ENCODE measurements at places on chromosomes 6 and 20.

DNA sequence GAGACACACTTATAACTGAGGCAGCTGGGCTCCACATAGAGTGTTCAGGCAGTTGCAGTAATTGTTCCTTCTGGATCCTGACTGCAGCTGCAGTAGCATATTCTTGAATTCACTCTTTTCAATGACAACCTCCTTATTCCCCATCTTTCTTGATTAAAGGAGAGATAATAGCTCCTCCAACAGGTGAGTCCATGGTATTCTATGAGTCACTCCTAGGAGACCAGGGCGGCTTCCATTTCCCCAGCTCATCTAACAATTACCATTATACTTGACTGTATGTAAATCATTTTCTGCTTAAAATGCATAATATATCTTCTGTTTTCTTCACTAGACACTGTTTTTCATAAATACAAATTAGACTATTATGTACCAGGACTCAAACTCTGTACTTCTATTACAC is 62.4 kb downstream of the TENT5A start:
- peak; percentile 20 for DNase-seq

DNA sequence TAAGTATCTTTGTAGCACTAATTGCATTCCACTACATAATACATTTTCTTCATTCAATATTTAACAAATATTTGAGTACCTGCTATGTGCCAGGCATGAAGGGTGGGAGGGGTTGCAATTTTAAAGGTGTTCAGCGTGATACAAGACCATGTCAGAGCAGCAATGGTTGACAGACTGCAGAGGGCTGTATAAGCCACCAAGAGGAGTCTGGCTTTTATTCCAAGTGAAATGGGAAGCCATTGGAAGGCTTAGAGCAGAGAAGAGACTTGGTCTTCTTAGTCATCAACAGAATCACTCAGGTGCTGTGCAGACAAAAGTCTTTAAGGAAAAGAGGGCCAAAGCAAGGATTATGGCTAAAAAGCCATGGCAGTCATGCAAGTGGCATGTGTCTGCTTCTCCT is 360.8 kb upstream of the ARID1B start:
- peak; percentile 9 for DNase-seq

- no peak for DNase-seq
Measured at GRCh38 chr6:54559136-54559535, 250.9 kb downstream of the TINAG start.

GRCh38 chr6:13508711-13509705 is 21.6 kb upstream of the GFOD1 start:
- no peak for DNase-seq

DNA sequence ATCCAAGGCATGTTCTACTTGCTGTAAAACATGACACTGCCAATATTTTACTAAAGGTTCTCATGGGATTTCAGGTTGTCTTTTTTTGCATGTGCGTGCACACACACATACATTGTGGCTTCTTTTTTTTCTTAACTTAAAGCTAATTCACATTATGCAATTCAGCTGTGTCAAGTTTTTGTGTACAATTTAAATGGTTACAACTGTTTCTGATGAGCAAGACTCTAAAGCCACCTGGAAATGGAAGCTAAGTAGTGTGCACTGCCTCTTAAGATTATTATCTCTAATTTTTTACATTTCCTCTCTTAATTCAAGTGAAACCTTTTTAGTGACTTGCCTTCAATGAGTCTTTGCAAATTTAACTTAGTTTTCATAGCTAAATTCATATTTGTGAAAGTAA is 75.3 kb downstream of the TULP4 start:
- DNase-seq: no peak

GRCh38 chr20:62212299-62212698 is 7.8 kb downstream of the HRH3 start:
- DNase-seq: no peak

DNA sequence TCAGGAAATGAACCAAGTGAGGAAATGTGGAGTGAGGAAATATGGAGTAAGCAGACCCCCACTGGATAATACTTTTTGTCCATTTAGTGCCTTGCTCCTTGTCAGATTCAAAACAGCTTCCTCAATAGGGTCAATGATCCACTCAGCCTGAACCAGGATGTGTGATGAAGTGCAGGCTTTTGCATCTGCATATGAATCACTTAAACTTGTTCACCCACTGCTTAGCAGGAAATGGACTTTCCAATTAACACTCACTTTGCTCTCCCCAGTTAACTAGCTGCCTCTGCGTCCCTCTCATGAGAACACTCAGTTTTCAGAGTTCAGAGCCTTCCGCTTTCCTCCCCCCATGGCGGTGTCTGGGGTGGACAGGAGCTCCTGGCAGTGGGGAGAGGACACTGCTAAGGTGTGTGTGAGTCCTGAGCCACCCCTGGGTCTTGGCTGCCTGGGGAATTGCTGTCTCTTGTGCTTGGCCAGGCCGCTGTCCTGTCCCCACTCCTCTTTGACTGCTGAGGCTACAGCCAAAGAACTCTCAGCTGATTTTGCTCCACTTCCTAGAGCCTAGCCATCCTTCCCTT is 621.8 kb downstream of the CDH26 start:
- DNase-seq: peak; percentile 1

DNA sequence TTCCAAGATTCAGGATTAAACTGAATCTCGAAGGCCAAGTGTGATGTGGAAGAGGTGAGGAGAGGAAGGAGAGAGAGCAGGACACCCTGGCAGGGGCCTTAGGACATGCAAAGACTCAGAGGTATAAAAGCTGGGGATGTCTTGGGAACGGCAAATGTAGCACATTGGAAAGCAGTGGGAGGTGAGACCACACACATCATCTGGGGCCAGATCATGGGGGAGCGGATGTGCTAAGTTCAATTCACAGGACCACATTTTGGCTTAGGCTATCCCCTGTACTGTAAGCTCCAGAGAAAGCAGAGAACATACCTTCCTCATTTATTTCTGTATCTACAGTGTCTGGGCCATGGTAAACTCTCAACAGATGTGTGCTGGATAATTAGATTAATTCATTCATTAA is 59.5 kb upstream of the MBOAT1 start:
- no peak for DNase-seq

DNA sequence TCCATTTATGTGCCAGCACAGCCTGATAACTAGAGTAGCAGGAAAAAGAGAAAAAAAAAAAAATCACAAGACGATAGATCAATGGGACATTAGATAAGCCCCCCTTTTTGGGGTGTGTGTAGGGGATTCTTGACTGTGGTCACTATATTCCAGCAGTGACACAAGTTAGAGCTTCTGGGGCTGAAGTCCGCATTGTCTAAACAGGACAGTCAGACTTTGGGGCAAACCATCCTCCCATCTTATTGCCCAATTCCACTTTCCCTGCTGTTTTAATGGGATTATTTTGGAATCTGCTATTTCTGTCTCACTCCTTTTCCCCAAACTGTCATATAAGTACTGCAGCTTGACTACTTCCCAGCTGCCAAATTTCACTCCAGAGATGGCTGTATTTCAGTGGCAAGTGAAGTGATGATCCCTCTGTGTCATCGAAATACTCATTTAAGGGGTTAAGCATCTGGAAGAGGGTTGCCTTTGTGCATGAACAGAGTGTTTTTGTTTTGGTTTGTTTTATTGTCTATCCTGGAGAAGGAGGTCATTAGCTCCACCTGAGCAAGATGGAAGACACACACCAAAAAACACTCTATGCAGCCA is 182.5 kb downstream of the ATXN1 start:
- DNase-seq: no peak

DNA sequence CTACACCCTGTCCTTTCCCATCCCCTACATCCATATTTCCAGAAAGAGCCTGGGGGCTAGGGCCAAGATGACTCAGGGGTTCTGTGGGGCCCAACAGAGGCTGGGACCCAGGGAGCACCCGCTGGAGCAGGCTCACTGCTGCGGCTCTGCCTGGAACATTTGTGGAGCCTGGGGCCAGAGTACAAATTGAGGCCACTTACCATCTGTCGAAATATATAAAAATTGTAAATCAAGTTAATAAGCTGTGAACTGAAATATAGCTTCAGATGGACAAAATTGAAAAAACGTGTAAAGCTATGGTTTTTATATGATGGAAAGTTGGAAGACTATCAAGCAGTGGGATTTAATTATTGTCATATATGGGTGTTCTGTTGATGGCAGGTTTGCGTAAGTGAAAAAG is 82.9 kb upstream of the ATXN1 start:
- no peak for DNase-seq

GRCh38 chr20:5402903-5403531 is 86.3 kb upstream of the PROKR2 start:
- DNase-seq: no peak

Measured in foreskin keratinocyte (primary cell).